ENCODE measurements at places on chromosomes 1 and 21.

DNA sequence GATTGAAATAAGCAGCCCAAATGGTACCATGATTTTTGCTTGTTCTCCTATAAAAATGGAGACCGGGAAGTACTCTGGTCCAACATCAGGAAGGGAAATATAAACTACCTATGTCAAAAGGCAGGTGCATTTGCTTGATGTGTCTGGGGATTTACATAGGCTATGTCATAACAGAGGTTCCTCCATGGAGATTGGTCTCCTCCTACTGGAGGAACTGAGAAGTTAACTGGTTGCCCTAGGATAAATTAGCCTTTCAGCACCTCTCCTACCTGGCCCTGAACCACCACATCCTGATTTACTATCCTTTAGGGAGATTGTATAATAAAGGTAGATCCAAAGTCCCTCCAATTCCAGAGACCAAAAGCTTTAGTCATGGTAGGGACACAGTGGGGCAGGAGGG, 1109.3 kb upstream of the B3GALT2 start:
- no peak for DNase-seq

DNA sequence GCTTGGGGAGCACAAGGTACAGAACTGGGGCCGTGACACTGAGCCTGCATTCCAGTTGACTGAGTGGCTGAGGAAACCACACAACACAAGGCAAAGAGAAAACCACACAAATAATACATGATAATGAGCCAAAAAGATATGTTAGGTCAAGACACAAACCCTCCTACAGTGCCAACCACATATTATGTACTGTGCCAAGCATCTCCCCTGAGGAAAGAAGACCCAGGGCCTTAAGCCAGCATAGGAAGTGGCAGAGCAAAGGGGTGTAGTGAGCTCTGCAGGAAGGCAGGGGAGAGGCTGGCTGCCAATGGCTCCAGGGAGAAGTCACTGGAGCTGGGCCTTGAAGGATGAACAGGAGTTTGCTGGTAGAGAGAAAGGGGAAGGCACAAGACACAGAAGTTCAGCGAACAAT, 28.2 kb downstream of the CTNNBIP1 start:
- DNase-seq = peak; percentile 61

DNA sequence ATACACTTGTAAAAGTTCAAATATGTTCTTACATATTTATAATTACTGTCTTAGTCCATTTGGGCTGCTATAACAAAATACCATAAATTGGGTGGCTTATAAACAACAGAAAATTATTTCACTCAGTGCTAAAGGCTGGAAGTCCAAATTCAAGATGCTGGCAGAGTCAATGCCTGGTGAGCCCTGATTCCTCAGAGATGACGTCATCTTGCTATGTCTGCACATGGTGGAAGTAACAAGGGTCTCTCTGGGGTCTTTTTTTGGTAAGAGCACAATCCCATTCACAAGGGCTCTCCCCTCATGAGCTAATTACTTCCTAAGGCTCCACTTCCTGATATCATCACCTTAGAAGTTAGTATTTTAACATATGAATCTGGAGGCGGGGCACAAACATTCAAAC, 108.0 kb upstream of the DUSP10 start:
- DNase-seq = no peak

GRCh38 chr1:89047734-89048133, 17.3 kb downstream of the GBP1 start:
- no peak for DNase-seq

- DNase-seq = no peak
These were observed 22.0 kb downstream of the ALPL start for GRCh38 chr1:21531241-21531640.

DNA sequence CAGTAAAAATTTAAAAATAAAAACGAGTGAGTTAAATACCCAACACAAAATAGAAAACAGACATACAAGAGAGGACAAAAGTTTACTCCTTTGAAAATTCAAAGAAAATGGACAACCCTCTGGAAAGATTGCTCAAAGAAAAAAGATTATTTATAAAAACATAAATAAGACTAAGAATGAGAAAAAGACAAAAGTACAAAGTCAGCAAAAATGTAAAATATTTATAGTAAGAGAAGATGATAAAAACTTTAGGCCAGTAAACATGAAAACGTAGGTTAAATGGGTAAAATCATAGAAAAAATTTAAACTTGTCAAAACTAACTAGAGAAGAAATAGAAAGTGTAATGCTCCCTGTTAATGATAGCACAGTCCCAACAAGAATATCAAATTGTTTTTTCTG, 31.9 kb upstream of the SLC45A1 start:
- no peak for DNase-seq

- DNase-seq = no peak
These were observed 227.3 kb upstream of the CSF3R start for GRCh38 chr1:36709869-36710481.

GRCh38 chr1:234613128-234613875, 3.3 kb upstream of the IRF2BP2 start:
- DNase-seq = no peak

Measured in H54 (cell line).